ENCODE measurements at places on chromosomes 2 and 18.

DNA sequence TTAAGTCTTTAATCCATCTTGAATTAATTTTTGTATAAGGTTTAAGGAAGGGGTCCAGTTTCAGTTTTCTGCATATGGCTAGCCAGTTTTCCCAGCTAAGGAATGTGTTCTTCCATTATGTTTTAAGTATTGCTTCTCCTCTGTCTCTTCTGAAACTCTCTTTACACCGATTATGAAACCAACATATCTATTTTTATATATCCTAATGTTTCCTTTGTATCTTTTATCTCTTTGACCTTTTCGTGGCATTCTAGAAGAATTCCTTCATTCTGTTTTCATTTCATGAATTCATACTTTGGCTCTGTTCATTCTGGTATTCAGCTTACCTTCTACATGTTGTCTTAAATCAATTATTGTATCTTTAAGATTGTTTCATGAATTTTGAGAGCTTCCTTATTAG, 697.0 kb upstream of the ACVR2A start:
- DNase-seq, result no peak

DNA sequence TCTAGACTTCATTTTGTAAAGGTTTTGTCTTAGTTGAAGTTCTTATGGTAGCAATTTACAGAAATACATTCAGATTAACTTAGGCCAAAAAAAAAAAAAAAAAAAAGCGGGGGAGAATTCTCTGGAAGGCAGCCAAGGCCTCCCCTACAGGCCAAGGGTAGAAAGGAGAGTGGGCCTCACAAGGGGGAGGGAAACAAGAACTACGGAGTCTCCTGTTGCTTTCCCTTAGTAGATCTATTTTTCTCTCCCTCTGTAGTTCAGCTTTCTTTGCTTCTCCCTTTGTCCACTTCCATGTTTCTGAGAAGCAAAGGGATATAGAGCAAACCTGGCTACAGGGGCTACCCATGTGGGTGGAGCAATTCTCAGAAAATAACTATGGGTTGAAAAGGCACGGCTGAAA, 2.4 kb upstream of the STK11IP start:
- DNase-seq, result no peak

- DNase-seq, result no peak
Observed at GRCh38 chr2:241417626-241418025, 61.5 kb downstream of the FARP2 start.

DNA sequence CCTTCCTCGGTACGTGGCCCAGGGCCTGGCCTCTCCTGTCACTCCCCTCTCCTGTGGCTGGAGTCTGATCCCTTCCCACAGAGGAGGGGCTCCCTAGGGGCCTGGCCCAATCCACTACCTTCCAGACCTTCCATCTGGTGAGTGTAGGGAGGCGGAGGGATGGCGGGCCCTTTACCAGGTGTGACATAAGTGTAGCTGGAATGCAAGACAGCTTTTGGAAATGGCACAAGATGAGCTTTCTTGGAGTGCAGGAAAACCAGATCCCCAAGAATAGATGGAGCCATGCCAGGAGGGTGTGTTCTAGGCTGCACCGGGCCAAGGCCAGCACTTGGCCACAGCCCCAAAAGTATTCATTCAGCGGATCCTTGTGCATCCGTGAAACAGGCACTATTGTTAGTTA, 30.1 kb downstream of the IGFBP5 start:
- no peak for DNase-seq
